GM23338 (cell line): ENCODE measurements at places on chromosomes 7 and 10.

GRCh38 chr10:28177944-28178637 lies 124.8 kb downstream of the MPP7 start:
- no peak for DNase-seq

- DNase-seq: no peak
These were observed 766.7 kb upstream of the GHITM start for GRCh38 chr10:83372646-83373045.

DNA sequence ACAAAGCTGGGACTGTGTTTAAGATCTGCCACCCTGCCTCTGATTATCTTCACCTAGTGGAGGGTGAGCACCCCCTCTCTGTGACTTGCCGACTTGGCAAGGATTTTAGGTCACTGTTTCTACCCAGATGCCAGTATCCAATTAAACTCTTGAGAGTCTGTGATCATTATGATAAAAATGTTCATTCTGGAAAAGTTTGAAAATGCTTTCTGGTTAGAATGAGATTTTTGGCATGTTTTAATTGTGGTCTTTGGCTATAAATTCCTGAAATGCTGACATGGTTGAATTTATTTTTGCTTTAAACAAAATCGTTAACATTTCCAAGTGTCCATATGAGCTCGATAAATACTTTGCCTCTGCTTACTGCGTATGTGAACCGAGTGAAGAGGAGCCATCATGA lies 221.4 kb downstream of the BICC1 start:
- peak; percentile 21 for DNase-seq

DNA sequence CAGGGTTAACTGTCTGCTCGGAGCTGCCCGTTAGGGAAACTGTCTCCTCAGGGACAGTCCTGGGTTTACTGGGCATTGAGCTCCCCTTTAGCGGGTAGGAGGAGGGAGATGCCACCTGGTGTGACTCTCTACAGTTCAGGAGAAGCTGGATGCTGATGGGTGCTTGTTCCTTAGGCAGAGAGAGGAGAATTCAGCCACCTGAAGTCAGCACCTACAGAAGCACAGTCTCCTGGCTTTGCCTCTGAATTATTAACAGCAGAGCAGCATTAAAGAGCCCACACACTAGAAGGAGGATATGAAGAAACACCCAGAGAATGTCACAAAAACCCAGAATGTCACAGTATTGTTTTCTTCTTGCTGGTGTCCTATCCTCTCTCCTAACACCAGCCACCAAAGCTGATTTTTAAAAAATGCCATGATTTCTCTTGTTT lies 696 bp downstream of the GIMAP4 start:
- no peak for DNase-seq

GRCh38 chr7:97081521-97082300 lies 35.8 kb upstream of the SDHAF3 start:
- DNase-seq: no peak

DNA sequence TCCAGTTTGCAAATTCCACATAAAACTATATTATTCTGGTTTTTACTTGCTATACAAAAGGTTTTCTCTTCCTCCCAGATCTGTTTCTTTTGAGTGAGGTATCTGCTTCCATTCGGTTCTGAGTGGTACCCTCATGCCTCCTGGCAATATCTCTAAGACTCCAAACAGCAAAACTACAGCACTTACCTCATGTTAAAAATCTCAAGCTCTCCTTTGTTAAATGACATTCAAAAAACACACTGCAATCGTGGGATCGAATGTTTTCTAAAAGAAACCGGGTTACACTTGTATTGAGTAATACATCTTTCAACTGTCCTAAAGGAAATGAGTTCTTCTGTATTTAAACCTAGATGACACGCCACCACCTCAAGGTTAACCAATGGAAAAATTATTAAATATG lies 11.1 kb downstream of the YWHAG start:
- DNase-seq: no peak

GRCh38 chr10:119517235-119518141 lies 25.0 kb downstream of the RGS10 start:
- no peak for DNase-seq

GRCh38 chr7:115449689-115450088 lies 527.8 kb downstream of the MDFIC start:
- peak; percentile 36 for DNase-seq

DNA sequence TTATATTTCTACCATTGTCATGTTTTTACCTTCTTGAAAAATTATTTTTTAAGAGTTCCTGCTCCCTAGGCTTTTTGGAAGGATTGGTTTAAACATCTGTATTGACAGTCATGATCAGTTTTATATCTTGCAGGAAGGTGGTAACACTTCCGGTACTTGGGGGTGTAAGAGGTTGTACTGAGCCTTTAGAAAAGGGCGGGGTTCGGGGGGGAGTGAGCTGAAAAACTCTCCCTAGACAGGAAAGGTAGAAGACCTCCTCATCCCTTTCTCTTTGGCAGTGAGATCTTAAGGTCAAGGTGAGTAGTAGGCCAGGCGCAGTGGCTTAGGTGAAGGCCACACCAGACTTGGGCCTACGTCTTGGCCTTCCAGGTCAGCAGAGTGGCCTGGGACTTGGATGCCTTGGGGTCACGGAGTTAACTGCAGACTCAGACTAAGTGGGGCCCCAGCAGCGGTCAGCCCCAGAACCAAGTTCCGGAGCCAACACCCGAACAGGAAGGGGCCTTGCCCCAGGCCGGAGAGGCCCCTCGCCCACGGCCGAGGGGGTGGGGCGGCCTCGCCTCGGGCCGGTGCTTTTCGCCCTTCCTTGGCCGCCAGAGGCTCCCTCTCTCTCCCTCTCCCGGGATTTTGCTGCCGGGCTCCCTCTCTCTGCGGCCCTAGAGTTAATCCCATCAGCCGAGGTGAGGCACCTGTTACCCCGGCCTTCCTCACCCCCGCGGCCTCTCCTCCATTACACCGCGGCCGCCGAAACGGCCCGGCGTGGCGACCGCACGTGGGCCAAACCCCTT lies at the start of gene PPP1R9A:
Gene PPP1R9A (plus strand): TSS at position 569 of the 785 bp plus-strand sequence. CDS start 2,520 bp downstream, outside the sequence.
- peak; percentile 81 for DNase-seq

GRCh38 chr7:29953726-29954347 lies 35.8 kb downstream of the SCRN1 start:
- peak; percentile 28 for DNase-seq

- DNase-seq: peak; percentile 11
These were observed 595 bp upstream of the SUMF2 start for GRCh38 chr7:56063500-56063881.

GRCh38 chr10:52774600-52775106 lies 2.1 kb upstream of the MBL2 start:
- no peak for DNase-seq

GRCh38 chr7:121355574-121355973 lies 26.8 kb downstream of the WNT16 start:
- no peak for DNase-seq

GRCh38 chr10:45199205-45199740 lies 116.1 kb downstream of the OR13A1 start:
- DNase-seq: no peak

DNA sequence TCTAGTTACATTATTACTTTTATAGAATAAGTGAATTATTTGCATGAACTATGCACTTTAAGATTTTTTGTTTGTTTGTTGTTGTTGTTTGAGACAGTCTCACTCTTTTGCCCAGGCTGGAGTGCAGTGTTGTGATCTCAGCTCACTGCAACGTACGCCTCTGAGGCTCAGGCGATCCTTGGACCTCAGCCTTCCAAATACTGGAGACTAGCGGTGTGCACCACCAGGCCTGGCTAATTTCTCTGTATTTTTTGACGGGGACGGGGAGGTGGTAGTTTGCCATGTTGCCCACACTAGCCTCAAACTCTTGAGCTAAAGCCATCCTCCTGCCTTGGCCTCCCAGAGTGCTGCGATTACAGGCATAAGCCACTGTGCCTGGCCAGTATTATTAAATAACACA lies 29.2 kb downstream of the KCND2 start:
- DNase-seq: no peak

GRCh38 chr7:1953199-1954190 lies 279.2 kb downstream of the MAD1L1 start:
- no peak for DNase-seq

- DNase-seq: no peak
These were observed 150.1 kb upstream of the KLF6 start for GRCh38 chr10:3935141-3935540.

DNA sequence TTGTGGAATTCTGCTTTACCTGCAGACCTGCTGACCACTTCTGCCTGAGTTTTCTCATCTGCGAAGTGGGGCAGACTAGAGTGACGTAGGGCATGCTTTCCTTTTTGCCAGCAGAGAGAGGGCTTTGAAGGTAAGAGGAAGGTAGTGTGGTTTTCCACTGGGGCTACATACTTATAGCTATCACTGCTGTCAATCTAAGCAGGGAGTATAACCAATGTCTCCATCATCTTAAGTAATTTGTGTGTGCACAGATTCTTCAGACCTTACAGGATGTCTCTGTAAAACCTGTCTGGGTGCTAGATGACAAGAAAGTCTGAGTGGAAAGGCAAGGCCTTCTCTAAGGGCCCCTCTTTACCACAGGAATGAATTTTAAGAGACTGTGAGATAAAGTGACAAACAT lies 106.8 kb downstream of the RBM20 start:
- no peak for DNase-seq

DNA sequence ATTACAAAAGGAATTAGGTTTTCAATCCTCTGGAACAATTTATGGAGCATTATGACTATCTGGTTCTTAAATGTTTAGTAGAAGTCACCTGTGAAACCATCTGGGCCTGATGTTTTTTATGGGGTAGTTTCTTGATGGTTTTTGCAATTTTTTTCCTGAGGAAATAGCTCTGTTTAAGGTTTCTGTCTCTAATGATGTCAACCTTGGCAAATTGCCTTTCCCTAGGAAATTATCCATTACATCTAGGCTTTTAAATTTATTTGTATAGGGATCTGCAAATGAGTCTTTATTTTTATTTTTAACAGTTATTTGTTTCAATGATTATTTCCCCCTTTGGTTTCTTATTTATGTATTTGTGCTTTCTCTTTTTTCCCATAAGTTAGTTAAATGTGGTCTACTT lies 222.8 kb downstream of the GALNT17 start:
- DNase-seq: no peak
